ENCODE measurements at places on chromosomes 4 and X.

DNA sequence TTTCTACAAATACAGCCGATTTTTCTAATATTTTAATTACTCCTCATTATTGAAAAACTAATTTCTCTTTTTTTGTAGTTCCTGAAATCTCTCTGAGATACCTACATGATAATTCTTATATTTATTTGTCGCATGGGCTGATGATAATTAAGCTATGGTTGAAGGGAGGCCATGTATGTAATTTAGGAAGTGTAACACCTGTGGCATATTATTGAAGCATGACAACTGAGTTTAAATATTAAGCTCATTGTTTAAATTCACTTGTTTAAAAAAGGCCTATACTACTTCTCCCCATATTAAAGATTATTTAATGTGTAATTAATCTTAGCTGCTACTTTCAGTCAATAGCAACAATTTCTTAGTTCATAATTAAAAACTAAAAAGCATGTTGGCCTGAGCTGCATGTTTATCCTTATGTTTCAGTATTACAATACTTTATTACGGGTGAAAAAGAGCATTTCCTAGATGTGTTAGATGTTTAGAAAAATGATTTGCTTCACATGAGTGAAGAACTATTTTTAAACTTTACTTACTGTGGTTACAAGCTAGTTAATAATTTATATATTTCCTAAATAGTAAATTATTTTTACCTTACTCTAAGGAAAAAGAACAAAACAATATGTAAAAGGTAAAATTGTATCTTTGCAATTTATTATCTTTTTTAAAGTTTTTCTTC is 122.4 kb downstream of the RAP1GDS1 start:
- DNase-seq = no peak

- peak; percentile 12 for DNase-seq
These were observed 21.2 kb downstream of the HERC3 start for GRCh38 chr4:88613417-88613875.

- DNase-seq = no peak
These were observed 169.9 kb downstream of the KCNIP4 start for GRCh38 chr4:21778702-21779101.

DNA sequence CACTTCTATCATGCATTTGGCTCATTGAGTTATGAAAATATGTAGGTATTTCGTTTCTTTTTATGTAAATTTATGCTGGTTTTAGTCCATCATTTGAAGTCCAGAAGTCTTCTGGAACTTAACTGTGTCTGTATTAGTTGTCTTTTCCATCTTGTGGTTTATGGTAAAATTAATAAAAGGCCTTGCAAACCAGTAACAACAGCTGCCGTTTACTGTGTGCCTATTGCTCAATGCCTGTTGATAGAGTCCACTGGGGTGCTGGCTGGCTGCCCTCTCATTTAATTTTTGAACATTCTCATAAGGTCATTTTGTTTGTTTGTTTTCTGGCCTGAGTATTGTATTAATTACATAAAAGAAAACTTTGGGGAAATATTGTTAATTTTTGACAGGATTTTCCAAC is 98.0 kb downstream of the NAA11 start:
- DNase-seq = no peak

DNA sequence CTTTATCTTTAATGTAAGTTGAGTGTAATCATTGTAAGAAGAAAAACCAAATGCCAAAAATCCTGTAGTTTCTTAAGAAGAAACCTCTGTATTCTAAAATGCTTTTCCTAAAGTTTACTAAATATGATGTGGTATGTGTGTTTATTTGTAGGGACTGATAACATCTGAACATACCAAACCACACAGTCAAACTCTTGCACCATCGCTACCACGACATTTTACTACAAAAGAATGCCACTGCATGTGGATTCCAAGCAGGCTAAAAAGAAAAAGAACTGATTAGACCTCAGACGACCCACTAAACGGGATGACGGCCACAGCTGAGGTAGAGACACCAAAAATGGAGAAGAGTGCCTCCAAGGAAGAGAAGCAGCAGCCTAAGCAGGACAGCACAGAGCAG is 46.1 kb downstream of the LAS1L start:
- no peak for DNase-seq

DNA sequence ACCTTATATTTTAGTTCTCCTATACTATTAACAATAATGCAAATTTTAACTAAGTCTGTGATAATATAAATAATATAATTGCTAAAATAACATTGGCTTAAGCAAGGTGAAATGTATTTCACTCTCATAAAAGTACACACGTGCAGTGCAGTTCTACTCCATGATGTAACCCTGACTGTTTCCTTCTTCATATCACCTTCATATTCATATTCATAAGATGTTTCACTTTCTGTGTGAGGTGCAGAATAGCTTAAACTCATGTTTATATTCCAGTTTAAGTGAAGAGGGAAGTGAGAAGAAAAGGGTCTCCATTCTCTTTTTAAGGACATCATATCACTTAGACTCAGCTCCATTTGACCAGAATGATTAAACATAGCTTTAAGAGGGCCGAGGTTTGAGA is 1810.0 kb upstream of the PCDH10 start:
- no peak for DNase-seq

DNA sequence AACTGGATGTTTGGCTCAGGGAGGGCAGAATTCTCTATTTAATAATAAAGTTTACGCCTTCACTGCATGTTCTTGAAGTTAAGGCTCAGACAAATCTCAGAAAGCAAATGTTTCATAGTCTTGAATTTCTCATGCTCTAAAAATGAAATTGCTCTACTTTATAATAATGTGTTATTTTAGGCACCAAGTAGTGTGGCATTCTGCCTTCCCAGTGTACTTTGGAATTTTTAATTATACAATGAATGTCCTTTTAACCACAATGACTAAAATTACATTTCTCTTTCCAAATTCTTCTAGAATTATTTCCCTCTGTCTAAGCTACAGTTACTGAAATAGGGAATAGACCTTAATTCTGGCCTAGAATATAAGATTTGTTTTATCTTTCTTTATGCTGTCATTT is 97.9 kb upstream of the PDE5A start:
- DNase-seq = no peak

DNA sequence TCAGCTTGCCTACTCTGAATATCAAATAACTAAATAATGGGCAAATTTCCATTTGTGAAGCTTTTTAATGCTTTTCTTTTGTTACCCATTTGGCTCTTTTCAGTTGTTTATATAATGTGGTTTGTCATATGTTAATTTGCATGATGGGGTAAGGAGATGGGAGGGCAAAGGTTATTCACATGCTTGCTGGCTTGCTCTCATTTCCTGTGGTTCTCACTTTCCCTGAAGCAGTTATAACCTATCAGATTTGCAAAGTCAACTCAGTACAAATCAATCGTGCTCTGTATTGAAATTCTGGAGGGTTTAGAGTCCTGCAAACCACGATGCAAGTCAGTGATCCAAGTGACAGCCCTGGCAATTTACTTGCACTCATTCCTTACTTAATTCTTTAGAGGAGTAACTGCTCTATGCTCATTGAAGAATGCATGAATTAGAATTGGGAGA is 711.2 kb downstream of the ADGRL3 start:
- DNase-seq = no peak

DNA sequence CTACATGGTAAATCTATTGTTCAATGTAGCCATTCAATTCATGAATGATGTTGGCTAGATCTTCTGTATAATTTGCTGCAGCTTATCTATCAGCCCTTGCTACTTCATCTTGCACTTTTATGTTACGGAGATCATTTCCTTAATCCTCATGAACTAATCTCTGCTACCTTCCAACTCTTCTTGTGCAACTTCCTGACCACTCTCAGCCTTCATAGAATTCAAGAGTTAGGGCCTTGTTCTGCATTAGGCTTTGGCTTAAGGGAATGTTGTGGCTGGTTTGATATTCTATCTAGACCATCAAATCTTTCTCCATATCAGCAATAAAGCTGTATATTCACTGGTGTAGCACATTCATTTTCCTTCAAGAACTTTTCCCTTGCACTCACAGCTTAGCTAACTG is 36.7 kb upstream of the MAP9 start:
- no peak for DNase-seq

DNA sequence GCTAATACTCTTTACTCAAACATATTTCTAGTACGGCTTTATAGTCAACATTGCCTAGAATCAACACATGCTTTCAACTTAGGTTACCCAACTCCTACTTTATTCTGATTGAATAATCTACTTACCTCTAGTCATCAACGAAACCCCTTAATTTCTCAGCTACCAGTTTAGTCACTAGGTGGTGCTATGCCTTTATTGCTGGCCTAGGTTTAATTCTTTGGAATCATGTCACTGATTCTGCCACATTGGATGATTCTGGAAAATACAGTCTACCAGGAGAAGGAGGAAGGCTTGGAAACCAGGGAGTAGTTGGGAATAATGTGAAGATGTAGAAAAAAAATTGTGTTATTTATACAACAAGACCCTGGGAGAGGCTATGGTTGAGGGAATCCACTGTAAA is 167.7 kb downstream of the DCAF12L2 start:
- no peak for DNase-seq

GRCh38 chr4:161555689-161556660 is 607.8 kb downstream of the FSTL5 start:
- DNase-seq = no peak

DNA sequence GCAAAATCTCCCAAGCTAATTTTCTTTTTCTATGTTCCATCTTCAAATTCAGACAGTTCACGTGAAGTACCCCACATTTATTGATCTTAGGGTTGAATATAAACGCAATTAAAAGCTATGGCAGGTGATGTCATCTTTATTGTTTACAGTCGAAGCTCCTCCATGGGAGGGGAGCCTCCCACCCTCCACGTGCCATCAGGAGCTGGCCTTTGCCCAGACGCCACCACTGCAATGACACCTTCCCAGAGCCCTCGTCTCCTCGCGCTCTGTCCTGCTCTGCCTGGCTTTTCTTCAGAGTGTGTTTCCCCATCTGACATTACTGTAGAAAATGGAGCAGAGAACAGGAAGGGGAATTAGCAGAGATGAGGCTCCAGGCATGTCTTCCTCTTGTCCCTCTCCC is 18.8 kb upstream of the CYP4V2 start:
- peak; percentile 17 for DNase-seq

GRCh38 chr4:17667653-17668201 is 53.3 kb downstream of the MED28 start:
- peak; percentile 51 for DNase-seq

DNA sequence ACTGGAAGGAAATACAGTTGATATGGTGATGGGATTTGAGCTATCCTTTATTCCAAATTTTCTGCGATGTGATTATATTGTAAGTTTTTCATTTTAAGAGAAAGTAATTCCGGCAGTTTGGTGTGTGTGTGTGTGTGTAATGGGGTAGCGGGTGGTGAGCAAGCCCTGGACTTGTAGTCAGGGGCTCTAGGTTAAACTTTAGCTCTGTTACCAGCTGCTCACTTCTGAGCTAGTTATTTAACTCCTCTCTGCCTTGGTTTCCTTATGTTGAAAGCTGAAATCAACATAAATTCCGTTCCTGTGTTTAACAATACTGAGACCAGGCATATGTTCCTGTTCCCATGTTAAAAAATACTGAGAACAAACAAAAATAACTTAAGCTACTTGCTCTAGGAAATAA is 174.1 kb upstream of the CASK start:
- DNase-seq = no peak

DNA sequence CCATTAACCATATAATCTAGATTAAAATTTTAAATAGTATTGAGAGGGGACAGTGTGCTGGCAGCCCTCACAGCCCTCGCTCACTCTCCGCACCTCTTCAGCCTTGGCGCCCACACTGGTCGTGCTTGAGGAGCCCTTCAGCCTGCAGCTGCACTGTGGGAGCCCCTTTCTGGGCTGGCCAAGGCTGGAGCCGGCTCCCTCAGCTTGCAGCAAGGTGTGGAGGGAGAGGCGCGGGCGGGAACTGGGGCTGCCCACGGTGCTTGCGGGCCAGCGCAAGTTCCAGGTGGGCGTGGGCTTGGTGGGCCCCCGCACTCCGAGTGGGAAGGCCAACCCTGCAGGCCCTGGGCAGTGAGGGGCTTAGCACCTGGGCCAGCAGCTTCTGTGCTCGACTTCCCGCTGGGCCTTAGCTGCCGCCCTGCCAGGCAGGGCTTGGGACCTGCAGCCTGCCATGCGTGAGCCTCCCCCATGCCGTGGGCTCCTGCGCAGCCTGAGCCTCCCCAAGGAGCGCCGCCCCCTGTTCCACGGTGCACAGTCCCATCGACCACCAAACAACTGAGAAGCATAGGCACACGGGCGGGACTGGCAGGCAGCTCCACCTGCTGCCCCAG is 32.8 kb upstream of the CFAP299 start:
- no peak for DNase-seq

- peak; percentile 27 for DNase-seq
These were observed 9.2 kb downstream of the NDUFA1 start for GRCh38 chrX:119880552-119881437.

DNA sequence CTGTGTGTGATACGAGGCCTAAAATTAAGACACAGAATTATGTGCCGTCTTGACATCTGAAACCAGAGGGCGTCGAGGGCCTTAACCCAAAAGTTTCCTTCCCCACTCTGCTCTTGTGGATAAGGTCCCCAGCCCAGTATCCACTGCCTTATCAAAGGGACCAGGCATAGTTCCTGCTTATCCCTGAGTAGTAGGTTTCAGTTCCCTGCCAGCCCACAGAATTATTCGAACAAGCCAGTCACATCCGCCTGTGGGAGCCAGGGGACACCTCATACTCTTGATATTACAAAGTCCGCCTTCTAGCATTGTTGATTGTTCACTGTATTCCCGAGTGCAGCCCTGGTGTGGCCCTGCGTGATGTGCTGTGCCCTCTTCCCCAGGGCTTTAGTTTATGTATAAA is 5.4 kb upstream of the MMRN1 start:
- no peak for DNase-seq

GRCh38 chr4:4837316-4837715 is 22.1 kb upstream of the MSX1 start:
- no peak for DNase-seq

DNA sequence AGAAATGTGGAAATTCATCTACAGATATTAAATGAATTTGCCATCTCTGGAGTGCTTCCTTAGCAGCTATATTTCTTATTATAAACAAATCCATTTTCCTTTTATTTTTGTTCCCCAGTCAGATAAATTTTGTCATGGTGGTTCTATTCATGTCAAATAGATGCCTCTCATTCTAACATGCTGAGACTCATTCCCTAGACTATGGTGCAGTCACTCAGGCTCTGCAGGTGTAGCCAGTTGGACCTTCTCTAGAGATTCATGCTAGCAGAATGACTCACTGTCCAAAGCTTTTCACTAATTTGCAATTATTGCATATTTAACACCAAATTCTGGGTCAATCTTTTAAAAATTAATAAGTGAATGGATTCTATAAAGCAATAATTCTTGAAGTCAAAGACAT is 1392.7 kb downstream of the PCDH7 start:
- no peak for DNase-seq

- no peak for DNase-seq
These were observed 3.3 kb downstream of the WDR44 start for GRCh38 chrX:118349188-118349587.

GRCh38 chrX:8629871-8630270 is 102.1 kb downstream of the ANOS1 start:
- DNase-seq = no peak
